Neural crest cell (in vitro differentiated cells): ENCODE measurements at places on chromosomes 5 and 9.

GRCh38 chr5:131393498-131393968 is 129.7 kb downstream of the CDC42SE2 start:
- DNase-seq, result no peak

- no peak for DNase-seq
Observed at GRCh38 chr5:119315516-119315949, 40.3 kb upstream of the TNFAIP8 start.

DNA sequence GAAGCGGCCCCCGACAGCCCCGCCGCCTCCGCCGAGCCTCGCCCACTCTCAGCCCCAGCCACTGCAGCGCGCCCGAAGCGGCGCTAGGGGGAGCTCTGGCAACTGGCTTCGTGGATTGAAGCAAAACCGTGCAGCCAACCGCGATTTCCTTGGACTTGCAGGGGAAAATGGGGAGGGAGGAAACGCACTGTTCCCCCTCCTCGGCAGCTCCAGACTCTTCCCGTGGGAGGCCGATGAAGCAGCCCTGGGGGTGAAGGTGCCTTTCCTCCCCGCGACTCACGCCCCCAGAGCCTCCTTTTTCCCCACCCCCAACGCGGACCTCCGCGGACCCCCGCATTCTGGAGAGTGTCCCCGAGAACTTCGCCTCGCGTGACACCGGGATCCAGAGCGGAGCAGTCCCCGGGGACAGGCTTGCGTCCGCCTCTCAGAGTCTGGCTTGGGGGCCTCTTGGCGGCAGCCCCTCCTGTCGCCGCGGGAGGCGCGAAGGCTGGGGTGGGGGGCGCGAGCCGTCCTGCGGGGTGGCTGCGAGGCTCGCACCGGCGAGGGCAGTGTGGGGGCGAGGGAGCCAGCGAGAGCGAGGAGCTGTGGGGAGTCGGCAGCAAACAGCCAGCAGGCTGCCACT is 3.8 kb downstream of the IER5L start:
- peak; percentile 97 for DNase-seq

- no peak for DNase-seq
Observed at GRCh38 chr5:38467353-38468040, 88.9 kb downstream of the LIFR start.

DNA sequence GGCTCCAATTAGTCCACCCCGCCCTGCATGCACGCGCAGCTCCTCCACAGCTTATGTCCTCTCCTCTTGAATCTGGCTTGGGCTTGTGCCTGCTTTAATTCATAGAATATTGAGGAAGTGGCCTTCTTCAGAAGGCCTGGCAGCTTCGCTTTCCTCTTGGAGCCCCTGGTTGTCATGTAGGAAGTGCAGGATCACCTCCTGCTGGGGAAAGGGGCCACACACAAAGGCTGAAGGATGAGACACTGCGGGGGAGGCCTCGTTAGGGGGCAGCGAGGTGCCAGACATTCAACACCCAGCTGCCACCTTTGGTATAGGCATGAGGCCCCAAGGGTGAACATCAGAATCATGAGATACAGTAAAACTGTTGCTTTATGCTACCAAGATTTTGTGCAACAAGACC is 2.7 kb upstream of the CNOT6 start:
- no peak for DNase-seq

- DNase-seq, result no peak
Observed at GRCh38 chr9:77883846-77884771, 147.5 kb downstream of the GNAQ start.
